ENCODE measurements at places on chromosomes 4 and X.

GRCh38 chr4:55256787-55257186, 89.3 kb upstream of the SRD5A3 start:
- no peak for DNase-seq

DNA sequence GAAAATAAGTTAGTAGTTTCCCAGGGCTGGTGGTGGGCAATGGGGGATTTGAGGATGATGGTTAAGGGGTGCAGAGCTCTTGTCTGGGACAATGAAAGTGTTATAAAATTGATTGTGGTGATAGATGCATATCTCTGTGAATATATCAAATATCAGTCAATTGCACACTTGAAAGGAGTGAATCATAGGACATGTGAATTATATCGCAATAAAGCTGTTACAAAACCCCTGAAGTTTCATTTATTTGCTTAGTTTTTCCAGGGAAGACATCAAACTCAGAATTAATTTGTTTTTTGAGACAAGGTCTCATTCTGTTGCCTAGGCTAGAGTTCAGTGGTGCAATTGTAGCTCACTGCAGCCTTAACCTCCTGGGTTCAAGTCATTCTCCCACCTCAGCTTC, 17.9 kb upstream of the YIPF6 start:
- no peak for DNase-seq

- DNase-seq = no peak
Observed at GRCh38 chr4:48340276-48340964, 909 bp upstream of the SLAIN2 start.

GRCh38 chr4:88600176-88600838, 8.0 kb downstream of the HERC3 start:
- no peak for DNase-seq

DNA sequence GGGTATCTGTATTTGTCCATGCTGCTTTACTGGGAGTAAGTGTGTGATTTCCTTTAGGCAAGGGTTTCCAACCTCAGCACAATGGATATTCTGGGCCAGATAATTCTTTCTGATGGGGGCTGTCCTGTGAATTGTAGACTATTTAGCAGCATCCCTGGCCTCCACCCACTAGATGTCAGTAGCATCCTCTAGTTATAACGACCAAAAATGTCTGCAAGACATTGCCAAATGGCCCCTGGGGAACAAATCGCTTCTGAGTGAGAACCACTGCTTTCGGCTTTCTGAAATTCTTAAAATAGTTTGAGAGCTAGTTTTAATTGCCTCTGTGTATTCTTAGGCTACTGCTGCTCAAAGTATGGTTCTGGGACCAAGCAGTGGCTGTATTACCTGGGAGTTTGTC, 81.2 kb upstream of the GPM6B start:
- no peak for DNase-seq

DNA sequence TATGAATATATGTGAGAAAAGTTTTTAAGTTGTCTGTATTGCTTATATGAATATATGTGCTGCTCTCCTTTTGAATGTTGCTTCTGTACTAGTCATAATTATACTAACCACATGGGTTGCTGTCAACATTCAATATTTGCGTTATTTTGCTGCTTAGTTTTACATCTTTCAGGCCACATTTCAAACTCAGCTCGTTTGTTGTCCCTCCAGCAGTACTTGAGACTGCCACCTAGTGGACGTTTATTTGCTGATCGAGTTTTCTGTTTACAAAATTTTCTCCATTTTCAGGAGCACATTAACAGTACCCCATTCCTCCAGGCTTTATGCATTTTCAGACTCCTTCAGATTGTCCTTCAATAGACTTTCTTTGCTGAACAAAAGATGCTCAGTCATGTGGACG, 75.8 kb downstream of the NUDT11 start:
- peak; percentile 8 for DNase-seq

DNA sequence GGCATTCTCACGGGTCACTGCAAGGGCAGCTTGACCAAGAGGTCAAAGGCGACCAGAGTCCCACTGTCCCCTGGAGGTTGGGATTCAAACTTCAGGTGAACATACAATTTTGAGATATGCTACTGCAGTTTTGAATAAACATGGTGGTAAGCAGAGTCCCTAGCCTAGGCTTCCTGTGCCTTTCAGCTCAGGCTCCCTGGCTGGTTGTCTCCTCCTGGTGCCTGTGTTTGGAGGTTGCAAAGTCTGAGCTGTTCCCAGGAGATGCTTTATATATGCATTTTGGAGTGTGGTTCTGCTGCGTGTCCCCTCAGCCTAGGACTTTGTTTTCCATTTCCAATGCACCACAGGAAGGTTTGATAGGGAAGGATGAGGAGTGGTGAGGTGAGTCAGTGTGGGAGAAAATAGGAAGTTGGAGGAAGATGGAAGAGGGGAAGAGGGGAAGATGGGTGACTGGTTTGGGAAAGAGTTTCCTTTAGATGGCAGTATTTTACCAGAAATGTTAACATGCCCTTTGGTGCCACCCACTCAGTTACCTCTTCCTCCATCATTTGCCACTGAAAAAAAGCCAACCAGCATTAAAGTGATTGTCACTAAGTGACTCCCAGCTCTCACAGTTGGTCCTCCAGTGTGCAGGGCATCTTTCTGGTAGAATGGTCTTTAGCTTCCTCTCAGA, 211.7 kb upstream of the AGTR2 start:
- DNase-seq = no peak

DNA sequence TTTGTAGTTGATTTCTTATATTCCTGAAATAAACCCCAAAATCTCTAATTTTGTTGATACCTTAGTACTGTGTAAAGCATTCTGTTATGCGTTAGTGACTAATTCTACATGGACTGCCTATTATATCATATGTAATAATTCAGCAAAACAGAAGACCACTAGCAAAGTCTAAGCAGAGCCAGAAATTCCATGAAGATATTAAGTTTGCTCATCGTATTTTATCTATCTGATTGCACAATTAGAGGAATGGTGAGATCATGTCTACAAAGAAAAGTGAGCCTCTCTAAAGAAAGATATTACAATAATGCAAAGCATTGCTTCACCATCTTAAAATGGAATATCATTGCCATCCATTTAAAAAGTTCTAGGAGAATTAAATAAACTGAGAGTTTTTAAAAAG, 374.6 kb upstream of the SLC7A11 start:
- no peak for DNase-seq

- DNase-seq = peak; percentile 49
Observed at GRCh38 chrX:118495958-118496762, 545 bp downstream of the DOCK11 start.

DNA sequence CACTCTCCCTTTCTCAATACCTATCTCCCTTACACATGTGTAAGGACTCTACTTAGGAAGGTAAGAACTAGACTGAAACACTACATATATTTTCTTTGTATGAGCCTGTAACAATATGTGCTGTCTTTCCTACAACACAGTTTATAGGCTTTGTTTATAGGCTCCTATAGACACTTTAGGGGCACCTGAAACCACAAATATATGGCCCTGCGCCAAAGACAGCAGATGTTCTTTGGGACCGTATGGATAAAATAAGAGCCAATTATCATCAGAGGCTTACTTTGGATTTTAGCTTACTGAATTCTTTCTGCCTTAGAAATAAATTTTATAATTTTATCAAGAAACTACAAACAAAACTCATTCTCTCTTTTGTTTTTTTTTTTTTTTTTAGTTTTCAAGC, 16.6 kb upstream of the CXCL3 start:
- DNase-seq = no peak

GRCh38 chrX:45745479-45745878, 544.8 kb upstream of the DIPK2B start:
- no peak for DNase-seq

- DNase-seq = no peak
Observed at GRCh38 chr4:94238160-94238559, 30.5 kb downstream of the SMARCAD1 start.

DNA sequence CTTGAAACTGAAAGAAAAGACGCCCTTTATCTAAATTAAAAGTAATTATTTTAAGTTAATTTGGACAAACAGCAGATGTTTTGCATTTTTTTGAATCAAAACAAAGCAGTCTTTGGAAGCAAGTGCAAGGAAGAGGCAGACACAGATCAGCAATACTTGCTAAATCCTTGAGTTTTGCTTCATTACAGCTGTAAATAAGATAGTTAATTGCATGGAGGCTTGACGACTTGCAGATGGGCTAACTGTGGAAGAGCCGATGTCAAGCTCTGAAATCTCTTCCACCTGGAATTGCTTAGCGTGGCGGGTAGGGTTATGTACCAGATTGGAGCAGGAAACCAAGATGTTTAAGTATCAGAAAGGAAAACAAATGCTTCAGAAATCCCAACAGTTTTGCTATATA, 148.8 kb downstream of the POLA1 start:
- DNase-seq = no peak

DNA sequence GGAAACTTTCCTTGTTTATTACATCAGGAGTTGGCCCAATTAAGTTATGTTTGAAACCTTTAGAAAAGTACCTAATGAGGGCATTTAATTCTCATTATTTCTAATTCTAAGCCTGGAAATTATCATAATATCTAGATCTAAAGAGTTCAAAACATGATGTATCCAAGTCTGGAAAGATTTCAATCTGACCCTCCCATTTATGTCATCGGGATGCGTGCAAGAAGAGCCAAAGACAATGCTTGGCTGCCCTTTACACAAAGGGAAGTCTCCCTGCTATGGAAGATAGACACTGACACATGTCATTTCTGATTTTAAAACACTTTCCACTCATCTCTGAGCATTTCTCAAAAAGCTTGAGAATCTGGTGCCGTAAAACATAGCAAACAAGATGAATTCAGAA, 222.4 kb downstream of the ANTXR2 start:
- no peak for DNase-seq

DNA sequence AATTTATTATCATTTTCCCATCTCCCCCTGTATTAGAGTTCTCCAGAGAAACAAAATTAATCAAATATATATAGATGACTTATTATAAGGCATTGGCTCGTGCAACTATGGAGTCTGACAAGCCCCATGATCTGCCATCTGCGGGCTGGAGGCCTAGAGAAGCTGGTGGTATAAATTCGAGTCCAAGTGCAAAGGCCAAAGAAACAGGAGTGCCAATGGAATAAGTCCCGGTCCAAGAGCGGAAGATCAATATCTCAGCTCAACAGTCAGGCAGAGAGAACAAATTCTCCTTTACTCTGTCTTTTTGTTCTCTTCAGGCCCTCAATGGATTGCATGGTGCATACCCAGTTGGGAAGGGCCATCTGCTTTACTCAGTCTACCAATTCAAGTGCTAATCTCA, 178.8 kb downstream of the NWD2 start:
- DNase-seq = no peak

DNA sequence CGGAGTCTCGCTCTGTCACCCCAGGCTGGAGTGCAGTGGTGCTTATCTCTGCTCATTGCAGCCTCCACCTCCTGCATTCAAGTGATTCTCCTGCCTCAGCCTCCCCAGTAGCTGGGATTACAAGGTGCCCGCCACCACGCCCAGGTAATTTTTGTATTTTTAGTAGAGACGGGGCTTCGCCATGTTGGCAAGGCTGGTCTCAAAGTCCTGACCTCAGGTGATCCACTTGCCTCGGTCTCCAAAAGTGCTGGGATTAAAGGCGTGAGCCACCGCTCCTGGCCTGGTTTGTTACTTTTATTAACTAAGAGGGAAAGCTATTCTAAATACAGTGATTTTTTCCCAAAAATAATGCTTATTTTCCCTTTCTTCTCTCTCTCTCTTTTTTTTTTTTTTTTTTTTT, 866 bp upstream of the CENPE start:
- DNase-seq = no peak

DNA sequence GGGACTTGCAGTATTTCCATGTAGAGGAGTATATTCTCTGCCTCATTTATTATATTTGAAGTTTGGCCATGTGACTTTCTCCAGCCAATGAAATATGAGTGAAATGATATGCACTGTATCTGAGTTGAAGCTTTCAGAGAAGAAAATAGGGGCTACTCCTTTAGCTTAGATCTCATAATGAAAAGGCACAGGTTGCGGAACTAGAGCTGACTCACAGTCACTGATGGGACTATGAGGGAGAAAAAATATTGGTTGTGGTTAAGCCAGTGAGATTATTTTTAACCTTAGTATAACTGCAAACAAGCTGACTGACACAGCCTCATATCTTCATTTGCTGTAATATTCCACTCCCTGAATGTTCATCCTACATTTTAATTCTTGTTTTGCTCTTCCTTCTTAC, 1104.3 kb downstream of the RPA4 start:
- no peak for DNase-seq

- DNase-seq = no peak
Observed at GRCh38 chr4:115671581-115671980, 558.2 kb upstream of the NDST4 start.

DNA sequence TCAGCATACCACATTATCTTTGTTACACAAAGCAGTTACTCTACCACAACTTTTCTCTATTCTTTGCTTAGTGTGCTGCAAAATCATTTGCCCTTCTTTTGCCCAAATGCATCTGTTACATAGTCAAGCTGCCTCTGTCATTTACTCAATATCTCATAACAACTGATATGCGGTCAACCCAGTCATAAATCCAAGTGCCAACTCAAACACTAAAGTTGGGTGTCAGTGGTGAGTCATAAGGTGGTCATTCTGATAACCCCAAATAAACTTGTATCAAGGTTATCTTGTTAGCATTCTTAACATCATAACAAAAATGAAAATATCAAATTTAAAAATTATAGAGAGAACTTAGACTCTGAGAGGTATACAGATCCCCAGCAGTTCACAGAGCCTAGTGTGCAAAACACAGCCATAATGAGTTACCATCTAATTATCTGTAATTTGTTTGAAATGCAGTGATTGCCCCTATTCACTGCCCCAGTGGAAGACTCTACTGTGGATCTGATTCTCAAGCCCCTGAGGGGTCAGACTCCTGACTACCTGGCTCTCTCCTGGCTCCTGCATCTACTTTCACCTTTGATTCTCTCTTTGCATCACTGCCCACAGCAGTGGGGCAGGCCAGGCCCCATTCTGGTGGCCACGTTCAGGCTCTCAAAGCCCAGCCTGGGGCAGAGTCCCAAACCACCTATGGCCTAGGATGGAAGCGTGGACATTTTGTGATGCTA, 29.2 kb downstream of the TBC1D9 start:
- DNase-seq = no peak

- no peak for DNase-seq
Observed at GRCh38 chr4:115279330-115279729, 165.9 kb upstream of the NDST4 start.
